ENCODE measurements at places on chromosomes 11 and 22. TPM values are rescaled to one million over a fixed set of nuclear protein-coding genes. Genes with fewer than 3 reads are reported as not detected.
A peak's percentile ranks its signal among the peaks of the same experiment; 100 is the strongest.

GRCh38 chr11:104594228-104594958, 303.9 kb downstream of the CASP12 start:
- H3K36me3 ChIP-seq, result no peaks in the 10 kb centered on the region
- no peak overlapping the region for H3K4me3 ChIP-seq
- H3K27me3 ChIP-seq, result no peaks in the 10 kb centered on the region
- no peaks in the 10 kb centered on the region for H3K4me1 ChIP-seq

GRCh38 chr11:102288725-102289083, 28.6 kb upstream of the BIRC3 start:
- no peaks in the 10 kb centered on the region for H3K4me1 ChIP-seq
- H3K27me3 ChIP-seq, result no peaks in the 10 kb centered on the region
- no peaks in the 10 kb centered on the region for H3K36me3 ChIP-seq

GRCh38 chr11:70757241-70757640, 358.9 kb downstream of the CTTN start:
- H3K4me1 ChIP-seq, result no peaks in the 10 kb centered on the region
- no peaks in the 10 kb centered on the region for H3K36me3 ChIP-seq
- DNase-seq, result no peak
- H3K27me3 ChIP-seq, result peaks cover 5% of the 10 kb centered on the region

GRCh38 chr22:27467711-27468110, 333.8 kb downstream of the MN1 start:
- no peaks in the 10 kb centered on the region for H3K4me1 ChIP-seq
- no peak for DNase-seq
- no peaks in the 10 kb centered on the region for H3K27me3 ChIP-seq
- H3K36me3 ChIP-seq, result no peaks in the 10 kb centered on the region

GRCh38 chr11:19595840-19596751, 116.5 kb upstream of the NAV2 start:
- no peak overlapping the region for H3K4me3 ChIP-seq
- H3K36me3 ChIP-seq, result no peaks in the 10 kb centered on the region
- H3K27ac ChIP-seq, result peak overlapping the region; percentile 17
- peak; percentile 62 for DNase-seq
- H3K4me1 ChIP-seq, result no peaks in the 10 kb centered on the region
- H3K27me3 ChIP-seq, result no peaks in the 10 kb centered on the region

GRCh38 chr22:27060190-27060589, 402.8 kb downstream of the MIAT start:
- H3K4me1 ChIP-seq, result no peaks in the 10 kb centered on the region
- H3K4me3 ChIP-seq, result no peak overlapping the region
- H3K27me3 ChIP-seq, result peaks cover under 1% of the 10 kb centered on the region
- DNase-seq, result no peak

- H3K4me3 ChIP-seq, result no peak overlapping the region
- H3K27me3 ChIP-seq, result no peaks in the 10 kb centered on the region
- no peak overlapping the region for H3K27ac ChIP-seq
- DNase-seq, result no peak
- peaks cover 8% of the 10 kb centered on the region for H3K4me1 ChIP-seq
Measured at GRCh38 chr22:35733791-35734516, 16.3 kb downstream of the APOL5 start.

DNA sequence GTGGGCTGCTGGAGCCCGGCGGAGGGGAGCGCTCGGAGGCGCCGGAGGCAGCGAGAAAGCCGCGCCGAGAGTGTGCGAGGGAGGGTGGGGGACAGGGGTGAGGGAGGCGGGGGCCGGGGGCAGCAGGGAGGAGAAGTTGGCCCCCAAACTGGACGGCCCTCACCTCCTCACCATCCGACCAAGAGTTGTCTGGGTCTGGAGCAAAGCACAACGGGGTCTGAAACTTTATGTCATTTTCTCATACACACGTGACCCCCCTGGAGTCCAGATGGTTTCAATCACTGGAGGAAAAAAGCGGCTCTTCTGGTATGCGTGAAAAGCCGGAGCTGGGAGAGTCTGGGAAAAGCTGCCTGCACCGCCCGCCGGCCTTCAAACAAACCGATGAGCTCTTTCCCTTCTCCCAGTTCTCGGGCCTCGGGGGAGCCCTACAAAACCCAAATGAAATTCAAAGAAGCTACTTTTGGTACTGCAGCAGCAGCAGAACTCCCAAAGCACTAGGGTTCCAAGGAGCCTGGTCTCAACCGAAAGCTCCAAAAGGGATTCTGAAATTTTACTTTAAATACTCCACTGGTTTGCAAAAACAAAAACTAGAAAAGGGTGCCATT, 39.7 kb upstream of the AKIP1 start:
- peak; percentile 61 for DNase-seq
- H3K36me3 ChIP-seq, result no peaks in the 10 kb centered on the region
- H3K4me3 ChIP-seq, result peak overlapping the region; percentile 90
- H3K27ac ChIP-seq, result peak overlapping the region; percentile 79
- H3K4me1 ChIP-seq, result peaks cover 8% of the 10 kb centered on the region

DNA sequence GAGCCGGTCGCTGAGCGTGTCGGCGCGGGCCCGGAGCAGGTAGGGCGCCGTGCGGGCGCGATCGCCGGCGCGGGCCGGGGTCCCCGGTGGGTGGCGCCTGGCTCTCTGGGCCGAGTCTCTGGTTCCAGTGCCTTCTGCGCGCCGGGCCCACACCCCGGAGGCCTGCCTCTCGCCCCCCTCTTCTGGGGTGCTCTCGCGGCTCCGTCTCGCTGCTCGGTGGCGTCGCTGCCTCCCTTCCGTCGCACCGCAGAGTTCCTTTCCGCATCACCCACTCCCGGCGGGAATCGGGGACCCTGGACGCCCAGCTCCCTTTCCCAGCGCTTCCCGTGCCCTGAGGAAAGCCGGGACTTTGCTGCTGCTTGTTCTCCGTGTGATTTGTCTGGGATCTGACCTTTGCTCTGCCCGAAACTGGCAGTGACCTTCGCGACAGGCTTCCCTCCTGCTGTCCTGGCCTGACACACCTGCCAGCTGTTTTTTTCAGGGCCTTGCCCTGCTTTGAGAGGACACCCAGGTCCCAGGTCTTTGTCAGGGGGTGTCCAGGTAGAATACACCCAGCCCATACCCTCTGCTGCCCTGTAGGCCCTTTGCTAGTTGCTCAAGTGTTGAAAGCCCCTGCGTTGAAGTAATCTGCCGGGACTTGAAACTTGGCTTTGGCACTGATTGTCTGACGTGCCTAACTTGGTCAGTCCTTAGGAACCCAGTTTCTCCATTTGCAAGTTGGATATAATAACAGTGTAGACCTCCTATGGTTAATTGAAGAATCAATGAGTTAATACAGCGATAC, 711 bp downstream of the FDX1 start:
- H3K27ac ChIP-seq, result peak overlapping the region; percentile 92
- H3K4me1 ChIP-seq, result peaks cover 40% of the 10 kb centered on the region
- H3K36me3 ChIP-seq, result no peaks in the 10 kb centered on the region

DNA sequence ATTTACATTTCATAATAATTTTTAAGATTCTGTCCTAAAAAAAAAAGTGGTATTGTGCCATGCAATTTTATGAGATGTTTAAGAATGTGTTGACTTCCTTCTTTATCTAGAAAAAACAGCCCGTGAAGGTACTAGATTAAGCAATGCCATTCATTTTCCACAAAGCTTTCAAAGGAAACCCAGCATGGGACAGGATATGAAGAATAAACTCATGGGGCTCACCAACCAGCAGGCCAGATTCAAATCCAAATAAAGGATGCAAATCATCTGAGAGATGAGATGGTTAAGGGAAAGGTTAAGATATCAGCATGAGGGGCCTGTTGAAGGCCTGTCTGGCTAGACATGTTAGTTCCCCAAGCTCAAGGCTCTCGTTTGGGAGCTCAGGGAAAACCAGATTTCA, 199.1 kb downstream of the SWAP70 start:
- no peaks in the 10 kb centered on the region for H3K36me3 ChIP-seq
- H3K4me1 ChIP-seq, result no peaks in the 10 kb centered on the region
- no peak overlapping the region for H3K4me3 ChIP-seq
- no peak overlapping the region for H3K27ac ChIP-seq

GRCh38 chr11:6545917-6546605, 49.0 kb downstream of the DNHD1 start:
- peak overlapping the region; percentile 81 for H3K27ac ChIP-seq
- H3K36me3 ChIP-seq, result peaks cover 2% of the 10 kb centered on the region
- peak; percentile 89 for DNase-seq
- H3K4me3 ChIP-seq, result no peak overlapping the region
- peaks cover 14% of the 10 kb centered on the region for H3K4me1 ChIP-seq

DNA sequence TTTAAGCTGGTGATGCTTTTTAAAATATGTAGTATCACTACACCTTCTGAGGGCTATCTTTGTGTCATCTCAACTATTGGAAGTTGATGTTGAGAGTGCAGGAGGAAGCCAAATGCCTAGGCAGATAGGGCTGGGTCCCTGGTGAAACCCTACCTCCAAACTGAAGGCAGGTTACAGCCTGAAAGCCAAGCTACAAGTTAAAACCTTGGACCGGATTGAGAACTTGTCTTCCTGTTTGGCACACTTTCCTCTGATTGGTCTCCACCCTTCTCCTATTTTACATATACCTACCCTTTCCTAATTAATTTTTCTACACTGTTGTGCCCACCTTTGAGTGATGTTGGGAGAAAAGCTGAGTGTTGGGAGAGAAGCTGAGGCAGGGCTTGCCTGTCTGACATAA, 287.8 kb upstream of the CNTN5 start:
- DNase-seq, result no peak
- no peak overlapping the region for H3K4me3 ChIP-seq

DNA sequence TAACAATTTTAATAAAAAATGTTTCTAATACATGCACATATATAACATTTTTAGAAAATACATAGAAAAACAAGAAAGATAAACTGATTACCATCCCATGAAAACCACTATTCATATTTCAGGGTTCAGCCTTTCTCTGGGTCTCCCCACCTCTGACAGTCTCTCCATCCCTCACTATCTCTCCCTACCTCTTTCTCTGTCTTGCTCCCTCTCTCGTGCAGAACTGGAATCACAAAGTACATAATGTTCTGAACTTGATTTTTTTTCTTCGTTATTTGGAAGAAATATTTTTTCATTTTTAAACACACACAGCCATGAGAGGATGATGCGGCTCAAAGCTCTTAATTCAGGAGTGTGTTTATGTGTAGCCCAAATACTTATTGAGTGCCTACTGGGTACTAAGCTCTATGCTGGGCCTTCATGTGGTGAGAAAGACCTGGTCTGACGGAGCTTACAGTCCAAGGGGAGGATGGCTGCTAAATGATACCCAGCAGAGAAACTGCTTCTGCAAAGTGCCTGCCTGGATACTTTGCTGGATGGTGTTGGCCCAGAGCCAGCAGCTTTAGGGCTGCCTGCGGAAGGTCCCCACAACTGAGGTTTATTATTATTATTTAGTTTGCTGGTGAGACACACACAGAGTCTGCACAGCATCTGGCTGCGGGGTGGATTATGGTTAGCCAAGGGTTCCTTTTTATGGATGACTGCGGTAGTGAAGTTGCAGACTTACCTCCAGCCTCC, 42.6 kb downstream of the SC5D start:
- H3K4me3 ChIP-seq, result no peak overlapping the region
- H3K36me3 ChIP-seq, result no peaks in the 10 kb centered on the region
- no peak overlapping the region for H3K27ac ChIP-seq
- no peaks in the 10 kb centered on the region for H3K4me1 ChIP-seq

DNA sequence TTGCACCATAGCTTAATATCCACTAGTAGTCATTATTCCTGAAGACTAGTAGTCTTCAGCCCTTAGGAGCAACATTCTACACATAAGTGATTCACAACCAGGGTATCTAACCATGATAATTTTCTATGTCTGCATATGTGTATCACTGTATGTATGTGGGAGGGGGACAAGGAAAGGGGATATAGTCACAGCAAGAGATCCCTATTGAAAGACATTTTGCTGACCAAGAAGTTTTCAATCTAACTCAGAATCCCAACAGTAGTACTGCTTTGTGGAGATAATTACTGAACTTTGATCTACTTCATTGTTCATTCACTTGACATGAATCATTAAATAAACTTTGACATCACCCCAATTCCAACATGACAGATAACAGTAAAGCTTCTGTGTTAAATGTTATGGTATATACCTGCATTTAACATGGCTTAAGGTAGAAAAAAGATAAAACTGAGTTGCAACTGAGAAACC, 10.3 kb downstream of the PIK3C2A start:
- no peaks in the 10 kb centered on the region for H3K27me3 ChIP-seq
- no peak overlapping the region for H3K27ac ChIP-seq
- DNase-seq, result no peak

DNA sequence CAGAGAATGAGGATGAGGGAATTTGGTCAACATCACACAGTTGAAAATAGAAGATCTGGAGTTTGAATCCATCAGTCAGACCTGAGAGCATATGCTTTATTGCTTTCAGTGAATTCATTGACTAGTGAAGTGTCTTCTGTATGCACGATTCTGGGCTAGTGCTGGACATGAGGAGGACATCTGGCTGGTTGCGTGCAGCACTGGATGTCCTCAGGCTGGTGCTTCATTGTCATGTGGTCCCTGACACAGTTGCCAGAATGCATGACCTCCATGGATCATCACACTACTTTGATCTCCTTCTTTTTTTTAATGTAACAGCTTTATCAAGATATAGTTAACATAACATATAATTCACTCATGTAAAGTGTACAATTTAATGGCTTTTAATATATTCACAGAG, 44.5 kb upstream of the MMP7 start:
- H3K36me3 ChIP-seq, result no peaks in the 10 kb centered on the region
- no peaks in the 10 kb centered on the region for H3K4me1 ChIP-seq
- H3K27ac ChIP-seq, result no peak overlapping the region
- no peak overlapping the region for H3K4me3 ChIP-seq
- H3K27me3 ChIP-seq, result no peaks in the 10 kb centered on the region

DNA sequence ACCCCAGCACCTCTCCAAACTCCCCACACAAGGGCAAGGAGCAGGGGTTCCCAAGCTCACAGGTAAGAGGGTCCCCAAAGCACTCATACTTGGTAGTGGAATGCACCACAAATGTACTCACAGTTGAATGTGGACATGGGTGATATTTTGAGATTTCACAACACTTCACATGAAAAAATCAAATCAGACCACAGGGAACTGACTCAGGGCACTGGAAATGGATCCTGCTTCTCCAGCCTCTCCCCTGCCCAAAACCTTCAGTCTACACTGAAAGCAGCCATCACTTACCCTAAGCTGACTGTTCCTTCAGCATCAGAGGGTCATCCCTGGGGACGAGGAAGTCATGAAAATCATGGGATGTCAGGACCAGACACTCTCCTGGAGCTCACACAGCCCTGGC, 40.2 kb downstream of the SCGB1A1 start:
- H3K36me3 ChIP-seq, result no peaks in the 10 kb centered on the region
- no peak overlapping the region for H3K4me3 ChIP-seq
- H3K27me3 ChIP-seq, result no peaks in the 10 kb centered on the region

Gene RIMBP3C
- polyA plus RNA-seq, result 0.04 TPM

Gene SPDYC
- not detected for polyA plus RNA-seq

Gene TRPM5
- not detected for polyA plus RNA-seq

Gene PANX3
- not detected for polyA plus RNA-seq

Gene OR2AG2
- polyA plus RNA-seq, result not detected

Gene FAM83F
- polyA plus RNA-seq, result 0.01 TPM

Gene CENPM
- 1.1 TPM for polyA plus RNA-seq

Gene TRIM3
- polyA plus RNA-seq, result 11.5 TPM

Gene MYOD1
- 63.6 TPM for polyA plus RNA-seq
